Stimulated activated CD4-positive, alpha-beta T cell treated with anti-CD3 and anti-CD28 coated beads, Interleukin-1b, Interleukin-23, amount 100 ng/mL, for 1 hour (primary cell): ENCODE measurements at places on chromosomes 1 and 21.

GRCh38 chr1:187313115-187313514 lies 484.4 kb downstream of the PLA2G4A start:
- no peak for DNase-seq

DNA sequence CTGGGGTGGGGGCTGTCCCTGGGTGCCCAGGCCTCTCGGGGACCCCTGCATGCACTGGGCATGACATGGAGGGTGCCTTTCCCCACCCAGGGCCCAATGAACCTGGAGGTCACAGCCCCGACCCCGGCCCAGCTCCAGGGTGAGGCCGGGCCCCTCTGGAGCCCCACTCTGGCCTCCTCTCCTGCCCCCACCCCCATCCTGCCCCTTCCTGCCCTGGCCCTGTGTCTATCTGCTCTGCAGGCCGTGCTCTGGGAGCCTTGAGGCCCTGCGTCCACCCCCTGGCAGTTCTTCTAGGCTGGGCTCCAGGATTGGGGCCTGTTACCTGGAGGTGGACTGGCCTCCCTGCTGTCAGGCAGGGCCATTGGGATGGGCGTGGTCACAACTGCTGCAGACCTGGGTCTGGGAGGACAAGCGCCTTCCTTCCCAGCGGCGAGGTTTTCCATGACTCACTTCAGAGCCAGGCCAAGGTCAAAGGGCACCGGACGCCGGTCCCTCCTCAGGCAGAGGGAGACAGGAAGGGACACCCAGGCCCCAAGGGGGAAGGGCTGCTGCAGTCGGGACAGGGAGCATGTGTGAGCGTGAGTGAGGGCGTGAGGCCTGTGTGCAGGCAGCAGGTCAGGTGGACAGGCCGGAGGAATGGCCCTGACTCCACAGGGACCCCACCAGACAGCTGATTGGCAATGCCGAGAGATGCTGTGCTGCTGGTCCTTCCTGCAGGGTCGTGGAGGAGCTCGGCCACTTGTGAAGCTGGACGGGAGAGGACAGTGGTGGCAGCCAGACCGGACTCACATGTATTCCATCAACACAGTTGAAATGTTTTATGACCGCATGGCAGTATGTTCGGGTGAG lies 31.1 kb upstream of the POFUT2 start:
- no peak for DNase-seq

- no peak for DNase-seq
These were observed 33.8 kb upstream of the FCRL3 start for GRCh38 chr1:157734321-157734720.

GRCh38 chr1:87224201-87224600 lies 104.5 kb upstream of the LMO4 start:
- no peak for DNase-seq

DNA sequence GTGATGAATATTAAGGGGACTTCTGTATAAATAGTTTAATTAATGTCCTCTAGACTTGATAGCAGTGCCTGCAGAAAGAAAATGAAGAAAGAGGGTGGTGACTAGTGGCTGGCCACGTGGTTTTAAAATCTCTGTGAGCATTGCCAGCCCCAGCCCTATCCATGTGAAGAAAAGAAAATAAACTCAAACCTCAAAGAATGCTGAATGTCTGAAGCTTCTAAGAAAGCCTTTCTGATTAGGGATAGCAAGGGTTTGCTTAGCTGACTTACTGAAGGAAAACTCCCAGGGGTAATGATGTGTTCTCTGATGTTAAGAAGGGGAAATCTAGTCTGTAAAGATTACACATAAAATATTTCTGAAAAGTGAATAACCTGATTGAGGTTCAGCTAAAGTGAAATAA lies 31.8 kb downstream of the ADGRL2 start:
- no peak for DNase-seq

DNA sequence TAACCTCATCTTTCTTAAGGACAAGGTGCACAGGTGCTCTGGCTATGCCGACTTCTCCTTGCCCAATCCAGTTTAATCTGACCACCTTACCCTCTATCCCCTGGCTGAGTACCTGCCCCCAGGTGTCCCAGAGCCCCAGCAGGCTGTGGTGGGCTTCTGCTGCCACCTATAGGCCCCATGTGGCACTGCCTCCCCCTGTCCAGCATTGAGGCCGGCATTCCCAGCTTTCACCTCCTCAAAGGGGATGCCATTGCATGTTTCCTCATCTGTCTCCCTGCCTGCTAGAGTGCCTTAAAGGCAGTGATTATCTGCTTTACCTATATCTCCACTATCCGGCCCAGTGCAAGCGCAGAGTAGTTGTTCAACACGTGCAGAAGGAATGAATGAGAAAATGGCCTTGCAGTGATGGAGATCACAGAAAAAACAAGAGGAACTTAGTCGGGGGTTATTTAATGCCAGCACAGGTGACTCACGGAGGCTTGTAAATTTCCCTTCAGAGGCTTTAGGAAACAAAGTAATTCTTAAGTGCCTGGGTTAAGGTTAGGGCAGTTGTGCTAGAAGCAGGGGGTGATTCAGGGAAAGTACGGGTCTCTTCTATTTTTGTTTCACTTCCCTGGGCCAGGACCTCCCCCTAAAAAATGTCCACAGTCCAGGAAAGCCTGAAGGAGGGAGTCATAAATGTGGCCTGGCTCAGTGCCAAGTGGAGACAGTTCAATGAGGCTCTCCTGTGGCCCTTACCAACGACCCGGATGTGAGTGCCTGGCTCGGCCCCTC lies 131.8 kb upstream of the NGF start:
- no peak for DNase-seq

GRCh38 chr1:234199476-234200127 lies 173.7 kb upstream of the COA6 start:
- no peak for DNase-seq

DNA sequence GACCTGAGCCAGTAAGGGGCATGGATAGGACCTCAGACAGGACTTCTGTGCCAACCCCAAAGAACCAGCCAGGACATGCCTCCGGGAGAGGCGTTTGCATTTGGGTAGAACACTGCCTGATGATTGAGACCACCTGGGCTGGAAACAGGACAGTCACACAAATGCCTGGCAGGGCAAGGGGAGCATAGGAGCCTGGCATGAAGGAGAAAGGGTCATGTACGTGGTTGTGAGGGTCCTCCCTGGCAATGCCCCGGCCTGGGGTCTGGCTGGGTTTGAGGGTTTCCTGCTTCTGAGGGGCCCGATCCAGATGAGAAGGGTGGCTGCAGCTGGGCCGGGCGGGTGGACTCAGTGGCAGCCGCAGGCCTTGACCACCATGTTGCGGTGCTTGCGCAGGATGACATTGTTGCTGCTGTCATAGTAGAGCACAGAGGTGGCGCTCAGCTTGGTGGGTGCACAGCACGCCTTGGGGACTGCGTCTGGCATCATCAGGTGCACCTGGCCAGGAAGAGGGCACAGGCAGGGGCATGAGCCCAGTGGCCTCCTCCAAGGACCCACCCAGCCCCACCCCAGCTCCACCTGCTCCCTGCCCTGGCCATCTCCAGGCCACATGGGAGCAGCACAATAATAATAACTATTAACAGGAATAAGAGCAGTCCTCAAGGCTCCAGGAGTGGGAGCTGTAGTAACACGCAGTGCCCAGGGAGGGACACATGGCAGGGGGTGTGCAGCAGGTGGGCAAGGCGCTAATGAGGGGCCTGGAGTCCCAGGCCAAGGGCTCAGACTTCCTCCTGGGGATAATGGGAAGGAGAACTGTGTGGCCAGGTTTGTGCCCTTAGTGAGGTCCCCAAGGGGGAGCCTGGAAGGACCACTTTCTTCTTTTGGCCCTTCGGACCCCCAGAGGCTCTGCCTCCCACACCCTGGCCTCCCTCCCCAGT lies 10.8 kb downstream of the OXCT2 start:
- DNase-seq = no peak

DNA sequence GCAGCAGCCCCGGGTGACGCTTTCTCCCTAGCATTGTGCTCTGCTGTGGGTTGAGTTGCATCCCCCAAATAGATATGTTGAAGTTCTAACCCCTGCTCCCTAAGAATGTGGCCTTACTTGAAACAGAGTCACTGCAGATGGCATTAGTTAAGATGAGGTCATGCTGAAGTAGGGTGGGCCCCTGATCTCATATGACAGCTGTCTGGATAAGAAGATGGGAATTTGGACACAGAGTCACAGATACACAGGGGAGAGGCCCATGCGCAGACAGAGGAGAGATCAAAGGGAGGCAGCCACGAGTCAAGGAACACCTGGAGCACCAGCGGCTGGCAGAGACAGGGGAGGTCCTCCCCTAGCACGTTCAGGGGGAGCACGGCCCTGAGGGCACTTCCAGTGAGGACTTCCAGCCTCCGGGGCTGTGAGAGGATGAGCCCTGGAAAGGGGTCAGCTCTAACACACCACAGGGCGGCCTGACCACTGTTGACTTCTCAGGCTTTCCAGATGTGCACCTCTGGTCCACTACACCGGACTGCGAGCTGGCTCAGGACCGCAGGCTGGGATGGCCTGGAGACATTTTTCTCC lies 46.4 kb downstream of the ABCG1 start:
- DNase-seq = no peak

- DNase-seq = no peak
These were observed 12.9 kb downstream of the MORN1 start for GRCh38 chr1:2378441-2378851.

GRCh38 chr21:43632373-43632905 lies 26.8 kb downstream of the HSF2BP start:
- DNase-seq = no peak

DNA sequence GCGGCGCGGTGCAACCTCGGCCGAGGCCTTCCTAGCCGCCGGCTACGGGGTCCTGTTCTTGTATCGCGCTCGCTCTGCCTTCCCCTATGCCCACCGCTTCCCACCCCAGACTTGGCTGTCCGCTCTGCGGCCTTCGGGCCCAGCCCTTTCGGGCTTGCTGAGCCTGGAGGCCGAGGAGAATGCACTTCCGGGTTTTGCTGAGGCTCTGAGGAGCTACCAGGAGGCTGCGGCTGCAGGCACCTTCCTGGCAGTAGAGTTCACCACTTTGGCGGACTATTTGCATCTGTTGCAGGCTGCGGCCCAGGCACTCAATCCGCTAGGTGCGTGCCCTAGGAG lies 379 bp downstream of the PPCS start:
- no peak for DNase-seq

- no peak for DNase-seq
These were observed 31.0 kb downstream of the LRRC3 start for GRCh38 chr21:44486302-44486701.

GRCh38 chr1:10598389-10598702 lies 123.6 kb downstream of the PEX14 start:
- DNase-seq = no peak

DNA sequence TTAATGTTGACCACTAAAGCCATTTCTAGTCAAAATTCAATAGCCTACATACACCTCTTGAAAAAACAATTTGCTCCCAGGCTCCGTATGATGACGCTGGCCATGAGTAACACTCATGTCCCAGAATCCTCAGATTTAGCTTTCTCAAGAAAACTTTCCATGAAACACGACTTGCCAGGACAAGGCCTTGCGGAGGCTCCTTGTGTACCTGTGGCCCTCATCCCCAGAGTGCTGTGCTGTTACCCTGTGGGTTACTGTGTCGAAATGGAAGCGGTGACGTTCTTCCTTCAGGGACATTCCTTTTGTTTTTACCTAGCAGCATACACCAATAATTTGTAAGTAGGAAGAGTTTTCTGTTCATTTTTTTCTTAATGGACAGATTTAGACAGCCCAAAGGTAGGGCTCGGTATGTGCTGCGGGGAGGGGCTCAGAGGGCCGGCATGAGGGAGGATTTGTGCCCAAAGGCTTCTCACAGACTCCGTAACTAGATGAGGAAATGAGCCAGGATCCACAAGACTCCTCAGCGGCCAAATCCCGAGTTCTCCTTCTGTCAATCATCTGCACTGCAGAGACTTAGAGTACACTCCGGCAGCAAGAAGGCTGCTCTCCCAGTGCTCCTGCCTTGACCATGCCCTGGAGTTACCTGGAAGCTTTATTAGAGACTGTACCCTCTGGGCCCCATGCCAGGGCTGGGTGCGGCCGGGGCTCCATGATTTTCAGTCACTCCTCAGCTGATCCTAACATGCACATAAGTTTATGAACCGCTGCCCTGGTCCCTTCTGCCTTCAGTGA lies 17.8 kb downstream of the GNG12 start:
- no peak for DNase-seq

- DNase-seq = no peak
These were observed 642 bp upstream of the NT5C1A start for GRCh38 chr1:39672551-39672947.

- peak; percentile 34 for DNase-seq
These were observed 61.7 kb upstream of the ADAR start for GRCh38 chr1:154669464-154670282.

DNA sequence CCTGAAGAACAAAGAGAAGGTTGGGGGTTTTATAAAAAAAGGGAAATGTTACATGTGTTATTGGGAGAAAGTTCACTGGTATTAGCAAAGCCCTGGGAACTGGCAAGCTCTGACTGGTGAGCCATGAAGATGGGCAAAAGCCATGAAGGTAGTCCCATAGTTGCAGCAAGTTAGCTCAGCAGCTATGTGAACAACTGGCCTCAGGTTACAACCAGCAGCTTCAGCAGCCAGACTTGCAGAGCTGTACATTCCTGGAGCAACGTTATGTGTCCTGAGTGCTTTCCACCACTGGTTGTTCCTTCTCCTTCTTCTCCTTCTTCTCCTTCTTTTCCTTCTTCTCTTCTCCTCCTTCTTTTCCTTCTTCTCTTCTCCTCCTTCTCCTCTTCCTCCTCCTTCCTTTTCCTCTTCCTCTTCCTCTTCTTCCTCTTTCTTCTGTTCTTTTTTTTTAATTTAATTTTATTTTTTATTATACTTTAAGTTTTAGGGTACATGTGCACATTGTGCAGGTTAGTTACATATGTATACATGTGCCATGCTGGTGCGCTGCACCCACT lies 56.1 kb upstream of the TLR5 start:
- no peak for DNase-seq

DNA sequence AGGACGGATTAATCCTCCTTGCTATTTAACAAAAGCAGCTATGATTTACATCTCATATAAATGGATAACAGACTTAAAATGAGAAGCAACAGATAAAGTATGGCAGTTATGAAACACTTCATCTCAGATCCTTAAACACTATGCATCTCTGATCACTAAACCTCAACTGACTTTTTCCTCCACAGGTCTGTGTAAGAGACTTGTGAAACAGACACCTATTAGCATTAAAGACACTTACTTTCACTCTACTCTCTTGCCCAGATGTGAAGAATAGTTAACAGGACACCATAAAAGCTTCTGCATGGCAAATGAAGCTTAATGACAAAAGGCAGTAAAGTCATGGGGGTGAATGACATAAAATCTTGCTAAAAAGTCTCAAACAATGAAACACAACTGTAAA lies 6.2 kb downstream of the LIN9 start:
- DNase-seq = no peak

GRCh38 chr1:168092566-168093355 lies 44.0 kb downstream of the GPR161 start:
- no peak for DNase-seq

GRCh38 chr1:65163201-65163805 lies 15.3 kb downstream of the AK4 start:
- no peak for DNase-seq

DNA sequence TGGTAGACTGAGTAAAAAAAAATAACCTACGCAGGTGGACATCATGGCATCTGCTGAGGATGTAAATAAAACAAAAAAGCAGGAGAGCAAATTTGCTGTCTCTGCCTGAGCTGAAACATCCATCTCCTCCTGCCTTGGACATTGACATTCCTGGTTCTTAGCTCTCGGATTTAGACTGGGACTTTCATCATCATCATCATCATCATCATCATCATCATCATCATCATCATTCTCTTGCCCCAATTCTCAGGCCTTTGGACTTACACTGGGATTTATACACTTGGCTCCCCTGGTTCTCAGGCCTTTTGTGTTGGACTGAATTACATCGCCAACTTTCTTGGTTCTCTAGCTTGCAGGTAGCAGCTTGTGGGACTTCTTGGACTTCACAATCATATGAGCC lies 308.4 kb upstream of the BEND5 start:
- DNase-seq = no peak
